ENCODE measurements at places on chromosomes 16 and 17.

DNA sequence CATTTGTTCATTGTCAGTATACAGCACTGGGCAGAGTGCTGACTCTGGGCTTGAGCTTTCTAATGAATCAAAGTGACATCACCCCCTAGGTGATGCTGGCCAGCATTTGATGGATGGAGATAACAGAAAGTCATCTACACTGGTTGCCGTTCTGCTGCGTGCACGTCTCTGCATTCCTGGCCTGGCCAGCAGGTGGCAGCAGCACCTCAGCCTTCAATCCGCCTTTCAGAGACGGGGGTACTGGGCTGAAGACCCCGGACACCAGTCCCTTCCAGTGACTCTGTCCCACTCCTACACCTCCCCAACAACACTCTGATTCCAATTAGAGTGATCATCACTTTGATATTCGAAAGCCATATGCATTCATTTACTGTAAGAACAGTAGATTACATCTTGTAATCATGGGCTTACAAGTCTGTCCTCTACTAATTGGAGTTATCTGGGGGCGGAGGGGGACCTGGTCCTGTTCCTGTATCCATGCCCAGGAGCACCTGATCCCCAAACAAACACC, 6.0 kb downstream of the CPSF4L start:
- DNase-seq = peak; percentile 24

- DNase-seq = no peak
Measured at GRCh38 chr17:58084317-58084981, 1.2 kb downstream of the DYNLL2 start.

DNA sequence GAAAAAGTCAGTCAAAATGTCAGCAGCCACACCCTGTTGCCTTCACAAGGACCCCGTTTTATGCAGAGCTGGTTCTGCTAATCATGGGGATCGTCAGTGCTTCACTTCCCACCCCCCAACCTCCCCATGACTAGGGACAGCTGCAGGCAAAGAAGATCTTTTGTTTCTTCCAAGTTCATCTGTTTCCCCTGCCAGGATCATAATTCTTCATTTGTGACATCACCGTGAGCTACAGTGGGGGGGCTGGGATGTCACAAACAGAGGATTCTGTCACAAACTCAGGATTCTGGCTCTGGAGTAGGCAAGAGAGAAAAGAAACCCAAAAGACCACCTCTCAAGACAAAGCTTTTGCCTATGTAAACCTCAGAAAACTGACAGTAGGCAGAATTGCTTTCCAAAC, 24.7 kb downstream of the DNAJC7 start:
- no peak for DNase-seq

DNA sequence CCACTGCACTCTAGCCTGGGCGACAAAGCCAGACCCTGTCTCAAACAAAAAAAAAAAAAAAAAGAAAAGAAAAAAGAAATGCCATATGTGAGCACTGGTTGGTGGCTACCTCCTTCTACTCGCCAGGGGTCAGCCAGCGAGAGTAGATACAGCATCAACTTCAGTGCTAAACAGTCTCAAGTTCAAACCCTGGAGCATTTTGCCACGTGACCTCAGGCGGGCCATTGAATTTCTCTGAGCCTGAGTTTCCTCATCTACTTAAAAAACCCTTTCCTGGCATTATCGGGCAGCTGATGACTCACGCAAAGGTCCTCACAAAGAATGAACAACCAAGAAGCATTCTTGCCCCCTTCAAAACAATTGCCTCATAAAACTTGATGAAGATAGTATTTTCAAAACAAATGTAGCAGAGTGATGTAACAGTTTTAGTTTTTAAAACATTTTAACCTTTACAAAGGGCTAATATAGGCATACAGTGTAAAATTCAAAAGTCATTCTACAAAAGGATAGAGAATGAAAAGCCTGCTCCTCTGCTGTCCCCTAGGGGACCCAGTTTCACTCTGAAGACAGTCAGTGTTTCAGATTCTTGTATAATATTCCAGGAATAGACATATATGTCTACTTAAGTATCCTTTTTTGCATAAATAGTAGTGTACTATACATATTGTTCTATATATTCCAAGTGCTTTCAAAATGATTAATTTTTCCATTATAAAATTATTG, 28.4 kb downstream of the DNAH2 start:
- peak; percentile 76 for DNase-seq

DNA sequence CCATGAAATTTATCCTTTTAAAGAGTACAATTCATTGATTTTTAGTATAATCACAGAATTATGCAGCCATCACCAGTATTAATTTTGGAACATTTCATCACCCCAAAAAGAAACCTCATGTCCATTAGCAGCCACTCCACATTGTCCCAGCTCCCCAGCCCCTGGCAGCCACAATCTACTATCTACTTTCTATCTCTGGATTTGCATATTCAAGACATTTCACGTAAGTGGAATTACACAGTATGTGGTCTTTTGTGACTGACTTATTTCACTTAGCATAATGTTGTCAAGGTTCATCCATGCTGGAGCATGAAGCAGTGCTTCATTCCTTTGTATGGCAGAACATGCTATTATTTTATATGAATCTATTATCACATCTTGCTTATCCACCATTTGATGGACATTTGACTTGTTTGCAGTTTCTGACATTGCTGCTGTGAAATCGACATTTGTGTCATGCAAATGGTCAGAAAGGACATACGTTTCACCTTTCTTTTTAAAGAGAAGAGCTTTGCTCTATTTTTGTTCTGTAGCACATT, 10.7 kb downstream of the METTL9 start:
- no peak for DNase-seq

GRCh38 chr16:19875900-19876299, 8.7 kb downstream of the GPRC5B start:
- no peak for DNase-seq

- DNase-seq = no peak
Measured at GRCh38 chr16:88936008-88936555, 40.9 kb downstream of the CBFA2T3 start.

DNA sequence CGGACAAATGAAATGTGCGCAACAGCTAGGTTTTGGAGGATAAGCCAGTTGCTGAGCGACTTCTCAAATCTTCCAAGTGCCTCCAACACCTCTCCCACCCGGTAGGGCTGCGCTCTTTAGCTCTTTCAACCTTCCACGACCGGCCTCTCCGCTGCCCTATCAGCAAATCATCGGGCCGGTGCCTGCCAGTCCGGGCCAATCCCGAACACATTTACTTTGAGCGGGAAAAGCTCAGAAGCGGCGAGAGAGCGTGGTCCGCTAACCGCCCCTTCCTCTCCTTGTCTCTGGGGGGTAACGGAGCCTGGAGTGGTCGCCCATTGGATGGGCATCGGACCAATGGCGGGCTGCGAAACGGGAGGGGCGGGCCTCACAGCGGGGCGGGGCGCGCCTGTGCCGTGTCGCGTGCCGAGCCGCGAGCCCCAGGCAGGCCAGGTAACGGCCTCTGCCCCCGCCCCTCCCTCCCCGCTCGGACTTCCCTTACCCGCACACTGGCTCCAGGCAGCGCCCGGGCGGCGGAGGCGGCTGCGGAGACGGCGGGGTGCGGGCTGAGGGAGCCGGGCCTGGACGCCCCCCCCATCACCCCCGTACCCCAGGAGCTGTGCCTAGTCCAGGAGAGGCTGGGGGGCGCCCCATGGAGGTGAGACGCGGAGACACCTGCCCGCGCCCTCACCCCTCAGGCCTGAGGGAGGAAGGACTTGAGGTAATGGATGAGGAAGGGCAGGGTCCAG, at the start of gene MEIOC:
MEIOC (plus strand) TSS at position 486 of the 728 bp plus-strand sequence; CDS start at position 632, 146 bp downstream.
- DNase-seq = peak; percentile 6

DNA sequence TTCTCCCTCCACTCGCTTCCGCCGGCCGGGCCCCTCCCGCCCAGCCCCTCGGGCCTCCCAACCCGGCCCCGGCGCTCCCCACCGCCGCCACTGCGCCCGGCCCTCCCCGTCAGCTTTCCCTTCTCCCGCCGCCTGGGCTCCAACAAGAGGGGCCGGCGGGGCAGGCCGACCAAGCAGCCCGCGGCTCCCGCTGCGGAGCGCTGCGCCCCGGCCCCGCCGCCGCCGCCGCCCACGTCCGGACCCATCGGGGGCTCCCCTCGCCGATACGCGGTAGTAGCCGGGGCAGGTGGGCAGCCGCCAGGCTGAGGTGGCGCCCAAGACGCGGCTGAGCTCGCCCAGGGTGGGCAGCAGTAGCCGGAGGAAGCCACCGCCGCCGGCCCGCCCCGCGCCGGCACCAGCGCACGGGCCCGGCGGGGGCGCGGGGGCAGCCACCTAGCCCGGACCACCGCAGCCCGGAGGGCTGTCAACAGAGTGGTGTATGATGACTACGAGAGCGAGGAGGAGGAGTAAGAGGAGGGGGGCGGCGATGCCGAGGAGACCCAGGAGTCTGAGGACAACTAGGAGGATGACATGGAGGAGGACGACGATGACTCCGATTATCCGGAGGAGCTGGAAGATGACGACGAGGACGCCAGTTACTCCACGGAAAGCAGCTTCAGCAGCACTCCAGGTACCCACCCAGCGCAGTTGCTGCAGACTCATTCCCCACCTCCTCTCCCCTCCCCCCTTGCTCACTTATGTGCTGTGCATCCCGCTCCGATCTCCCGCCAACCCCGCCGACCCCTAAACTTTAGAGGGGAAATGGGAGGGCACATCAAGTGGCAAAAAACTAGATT, 498 bp downstream of the LRRC37B start:
- DNase-seq = peak; percentile 19

GRCh38 chr17:78781893-78782304, at the start of gene CYTH1:
TSS of gene CYTH1 (minus strand) at chr17:78782273. CDS start at chr17:78782223, 50 bp downstream.
- no peak for DNase-seq

DNA sequence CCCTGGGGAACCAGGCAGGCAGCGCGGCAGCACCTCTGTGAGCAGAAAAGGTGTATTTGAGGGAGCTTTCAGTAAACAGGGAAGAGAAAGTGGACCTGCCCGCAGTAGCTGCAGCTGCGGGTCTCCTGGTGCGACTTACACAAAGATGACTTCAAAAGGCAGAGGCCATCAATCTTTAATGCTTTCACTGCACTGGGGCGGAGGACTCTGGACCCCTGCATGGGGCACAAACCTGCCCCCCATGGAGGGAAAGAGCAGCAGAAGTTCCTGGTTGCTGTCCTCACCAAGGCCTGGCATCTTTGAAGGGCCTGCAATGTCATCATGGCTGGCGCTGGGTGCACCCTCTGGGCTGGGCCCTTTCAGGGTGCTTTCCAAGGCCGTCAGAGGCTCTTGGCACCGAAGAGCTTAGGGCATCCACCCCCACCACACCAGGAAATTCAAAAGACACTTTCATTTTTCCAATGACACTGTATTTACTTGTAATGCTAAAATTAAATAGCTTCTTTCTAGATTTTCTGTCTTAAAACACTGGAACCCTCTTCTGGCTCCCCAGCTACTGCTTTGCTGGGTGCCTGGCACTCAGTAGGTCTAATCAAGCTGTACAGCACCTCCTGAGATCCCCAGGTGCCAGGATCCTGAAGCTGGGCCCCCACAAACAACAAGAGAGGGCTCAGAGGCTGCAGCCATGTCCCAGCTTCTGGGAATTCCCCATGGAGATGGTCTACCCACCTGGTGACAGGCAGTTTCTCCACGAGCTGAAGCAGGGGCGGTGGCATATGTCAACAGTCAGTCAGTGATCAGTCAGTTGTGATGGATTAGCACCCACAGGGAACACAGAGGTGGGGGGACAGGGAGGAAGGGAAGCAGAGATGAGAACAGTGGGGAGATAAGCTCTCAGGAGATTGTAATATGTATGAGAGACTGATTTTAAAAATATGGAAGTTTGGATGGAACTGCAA, 2.1 kb upstream of the CACNG1 start:
- DNase-seq = no peak

DNA sequence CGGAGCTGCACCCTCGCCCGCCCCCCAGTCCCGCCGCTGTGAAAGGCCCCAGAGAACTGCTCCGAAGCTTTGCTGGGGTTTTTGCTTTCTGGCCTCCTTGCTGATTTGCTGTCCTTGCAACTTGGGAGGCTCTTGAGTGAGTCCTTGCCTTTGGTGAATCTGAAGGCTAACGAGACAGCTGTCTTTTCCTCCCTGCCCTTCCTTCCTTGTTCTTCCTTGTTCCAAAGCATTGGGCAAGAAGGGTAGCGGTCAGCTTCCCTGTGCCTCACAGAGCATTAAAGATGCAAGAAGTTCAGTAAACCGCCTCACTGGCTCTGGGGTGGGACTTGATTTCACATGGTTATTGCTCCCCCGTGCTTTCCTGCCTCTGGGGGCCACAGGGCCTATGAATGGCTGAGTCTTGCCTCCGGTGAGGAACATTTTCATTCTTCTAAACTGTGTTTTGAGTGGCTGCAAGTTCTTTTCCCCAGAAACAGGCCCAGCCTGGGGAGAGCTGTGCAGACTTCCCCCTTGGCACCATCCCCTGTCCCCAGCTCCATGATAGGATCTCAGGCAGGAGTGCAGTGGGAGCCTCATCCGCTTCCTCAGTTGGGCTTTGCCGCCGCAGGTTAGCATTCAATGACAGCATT, 1.4 kb downstream of the YPEL2 start:
- DNase-seq = peak; percentile 11

- DNase-seq = no peak
Measured at GRCh38 chr17:64406321-64407200, 15.9 kb upstream of the PECAM1 start.

- DNase-seq = no peak
Measured at GRCh38 chr17:61542027-61542426, 49.0 kb downstream of the NACA2 start.

DNA sequence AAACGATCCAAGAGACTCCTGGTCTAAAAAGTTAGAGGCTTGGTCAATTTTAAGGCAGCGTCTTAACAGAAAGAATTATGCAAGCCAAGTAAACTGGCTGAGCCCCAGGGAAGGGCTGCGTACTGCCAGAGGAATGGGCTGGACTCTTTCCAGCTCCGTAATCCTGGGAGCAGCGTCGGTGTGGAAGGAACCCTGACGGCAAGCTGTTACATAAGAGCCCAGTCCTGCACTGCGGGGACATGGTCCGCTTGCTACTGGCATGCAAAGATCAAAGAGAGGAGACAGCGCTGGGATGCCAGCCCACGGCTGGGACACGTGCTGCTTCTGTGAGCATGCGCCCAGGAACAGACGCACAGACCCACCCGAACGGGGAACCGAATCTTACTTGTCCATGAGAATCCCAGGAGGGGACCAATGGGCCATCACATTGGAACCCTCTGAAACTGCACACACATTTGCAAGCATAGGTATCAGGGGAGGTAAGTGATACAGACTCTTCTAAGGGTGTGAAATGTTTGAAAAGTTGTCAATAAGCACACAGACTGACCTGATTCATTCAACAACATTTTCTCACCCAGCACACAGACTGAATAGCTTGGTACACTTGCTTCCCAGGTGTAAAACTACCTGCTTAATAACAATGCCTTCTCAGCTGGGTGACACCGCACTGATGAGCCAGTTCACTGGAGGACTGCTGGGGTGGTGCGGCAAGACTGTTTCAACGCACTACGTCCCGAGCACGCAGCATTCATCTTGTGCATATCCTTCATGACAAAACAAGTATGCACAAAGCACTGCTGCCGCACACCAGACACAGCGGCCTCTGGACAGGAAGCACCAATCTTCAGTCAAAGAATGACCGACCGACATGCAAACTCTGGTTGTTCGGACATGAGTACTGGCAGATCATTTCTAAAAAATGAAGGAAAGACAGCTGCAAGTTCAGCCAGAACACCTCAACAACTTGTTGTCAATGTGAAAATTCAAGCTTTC, 94.9 kb downstream of the ANKRD11 start:
- peak; percentile 98 for DNase-seq

All from IMR-90 (cell line).